ENCODE measurements at places on chromosomes 12 and 14.

DNA sequence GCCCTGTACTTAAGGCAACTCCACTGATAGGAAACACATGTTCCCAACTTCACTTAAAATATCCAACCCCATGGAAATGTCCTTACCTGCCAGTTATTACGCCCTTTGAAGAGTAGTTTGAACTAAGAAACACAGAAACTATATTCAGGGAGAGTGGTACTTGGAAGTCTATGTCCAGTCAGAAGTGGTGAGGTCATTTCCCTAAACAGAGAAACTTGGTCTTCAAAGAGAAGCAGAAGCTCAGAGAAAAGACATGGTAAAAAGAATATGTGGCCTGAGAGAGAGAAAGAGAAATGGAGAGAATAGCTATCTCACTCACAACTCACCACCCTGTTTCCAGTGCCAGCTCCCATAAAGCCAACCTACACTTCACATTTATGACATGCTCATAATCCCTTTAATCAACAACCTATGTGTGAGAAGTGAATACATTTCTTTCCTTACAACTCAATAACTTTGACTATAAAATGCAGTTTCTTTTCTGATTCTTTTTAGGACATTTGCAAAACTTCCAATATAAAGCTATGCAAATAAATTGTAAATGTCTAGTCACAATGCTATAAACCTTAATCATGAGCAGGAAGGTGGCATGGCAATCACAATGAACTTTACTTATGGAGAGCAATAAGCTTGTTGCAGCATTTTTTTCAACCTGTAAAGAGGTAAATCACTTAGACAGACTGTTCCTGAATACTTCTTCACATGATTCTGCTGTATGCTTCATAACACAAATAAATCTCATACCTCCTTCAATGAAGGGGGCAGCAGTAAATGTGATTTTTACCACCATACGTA, 67.1 kb downstream of the CPNE8 start:
- DNase-seq = no peak

DNA sequence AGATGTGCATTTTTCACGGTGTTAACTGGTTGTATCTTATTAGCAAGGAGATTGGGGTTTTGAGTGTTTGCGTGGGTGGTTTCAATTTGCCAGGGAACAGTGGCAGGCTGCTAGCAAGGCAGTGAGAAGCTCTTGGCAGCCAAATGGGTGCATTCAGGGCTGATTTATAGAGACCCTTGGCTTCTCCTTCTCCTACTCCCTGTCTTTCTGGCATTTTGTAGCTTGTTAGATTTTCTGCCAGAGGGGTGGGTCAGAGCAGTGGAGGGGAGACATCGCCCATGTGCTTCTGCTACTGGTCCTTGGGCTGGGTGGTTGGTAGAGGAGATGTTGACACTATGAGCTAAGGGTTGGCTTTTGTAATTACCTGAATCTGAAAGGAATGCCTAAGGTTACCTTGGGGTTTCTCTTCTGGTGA, 9.6 kb downstream of the CALM1 start:
- no peak for DNase-seq

GRCh38 chr14:97138801-97139200, 341.6 kb downstream of the VRK1 start:
- no peak for DNase-seq

DNA sequence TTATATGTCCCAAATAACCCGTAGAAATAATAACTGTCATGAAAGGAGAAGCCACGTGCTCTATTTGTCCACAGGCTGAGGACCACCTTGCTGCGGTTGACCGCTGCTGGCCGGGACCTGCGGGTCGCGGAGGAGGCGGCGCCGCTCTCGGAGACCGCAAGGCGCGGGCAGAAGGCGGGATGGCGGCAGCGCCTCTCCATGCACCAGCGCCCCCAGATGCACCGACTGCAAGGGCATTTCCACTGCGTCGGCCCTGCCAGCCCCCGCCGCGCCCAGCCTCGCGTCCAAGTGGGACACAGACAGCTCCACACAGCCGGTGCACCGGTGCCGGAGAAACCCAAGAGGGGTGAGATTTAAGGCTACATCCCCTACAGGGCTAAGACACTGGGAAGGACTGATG, 21.0 kb downstream of the RPGRIP1 start:
- no peak for DNase-seq

DNA sequence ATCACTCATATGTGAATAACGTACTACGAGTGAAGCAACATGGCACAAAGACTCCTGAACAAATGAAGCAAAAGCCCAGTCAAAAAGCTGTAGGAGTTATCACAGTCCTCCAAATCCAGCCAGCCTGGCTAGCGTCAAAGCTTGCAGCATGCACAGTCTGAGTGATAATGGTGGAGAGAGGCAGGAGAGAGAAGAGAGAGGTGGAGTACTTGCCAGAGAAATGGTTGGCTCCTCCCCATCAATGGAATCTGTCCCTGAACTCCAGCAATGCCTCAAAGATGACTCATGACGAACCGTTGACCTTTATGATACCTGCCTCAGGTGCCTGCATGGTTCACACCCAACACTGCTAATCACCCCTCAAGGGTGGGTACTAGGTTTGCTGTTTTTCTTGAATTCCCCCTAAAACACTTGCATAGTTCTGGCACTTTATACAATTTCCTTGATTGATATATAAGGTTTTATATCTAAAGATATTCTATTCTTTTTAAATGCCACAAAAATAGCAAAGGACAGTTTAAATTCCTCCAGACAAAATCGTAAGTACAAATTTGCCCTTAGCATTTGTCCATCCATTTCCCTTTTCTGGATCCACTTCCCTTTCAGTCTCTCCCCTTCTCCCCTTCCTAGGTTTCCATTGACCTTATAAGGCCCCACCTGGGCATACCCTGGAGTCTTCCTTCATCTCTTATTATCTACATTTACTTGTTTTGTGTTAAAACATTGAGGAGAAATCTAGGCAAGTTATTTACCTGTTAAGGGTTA, 10.2 kb downstream of the ARHGDIB start:
- DNase-seq = no peak

DNA sequence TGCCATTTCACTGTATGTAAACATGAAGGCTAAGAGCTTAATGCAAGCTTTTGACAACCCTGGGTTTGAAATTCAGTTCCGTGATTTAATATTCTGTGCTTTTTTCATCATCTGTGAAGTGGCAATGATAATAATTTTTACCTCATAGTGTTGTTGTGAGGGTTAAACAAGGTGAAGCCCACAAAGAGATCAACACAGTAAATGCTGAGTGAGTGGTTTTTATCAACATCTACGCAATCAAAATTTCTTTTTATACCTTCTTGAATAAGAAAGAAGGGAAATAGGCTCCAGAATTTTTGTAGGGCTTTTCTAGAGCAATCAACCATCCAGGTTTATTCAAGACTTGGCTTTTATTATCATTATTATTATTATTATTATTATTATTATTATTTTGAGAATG, 490.8 kb downstream of the SOX5 start:
- no peak for DNase-seq

Data from stimulated activated CD8-positive, alpha-beta memory T cell treated with anti-CD3 and anti-CD28 coated beads, Interleukin-4, amount 100 ng/mL, for 1 hour (primary cell).